ENCODE measurements at places on chromosomes 16 and 17. TPM values are rescaled to one million over a fixed set of nuclear protein-coding genes. Genes with fewer than 3 reads are reported as not detected.

The CACNA1H gene
- under 0.01 TPM for total RNA-seq

The MPDU1 gene
- total RNA-seq, result 48.5 TPM

The PRRT2 gene
- total RNA-seq, result 4.4 TPM

The KCTD19 gene
- total RNA-seq, result not detected

The VMO1 gene
- total RNA-seq, result 1.2 TPM

The SP6 gene
- total RNA-seq, result under 0.01 TPM

The IGF2BP1 gene
- 2.5 TPM for total RNA-seq

The CCDC200 gene
- 0.16 TPM for total RNA-seq

The PDE6G gene
- not detected for total RNA-seq

The WSCD1 gene
- total RNA-seq, result 0.16 TPM

The DNAH9 gene
- total RNA-seq, result not detected

The EEF2K gene
- total RNA-seq, result 28.9 TPM

The KATNB1 gene
- 18.7 TPM for total RNA-seq

The NUDT21 gene
- total RNA-seq, result 45.9 TPM

The KRT33B gene
- total RNA-seq, result not detected

The TNP2 gene
- total RNA-seq, result not detected

The TBX2 gene
- 31.3 TPM for total RNA-seq

The CA7 gene
- total RNA-seq, result not detected

The CIITA gene
- 0.26 TPM for total RNA-seq

The CTRL gene
- total RNA-seq, result 2.3 TPM

The SULT1A4 gene
- 2.7 TPM for total RNA-seq

The EVI2B gene
- total RNA-seq, result 0.16 TPM

The CHMP1A gene
- total RNA-seq, result 89.5 TPM

The PERCC1 gene
- total RNA-seq, result not detected

The ENPP7 gene
- total RNA-seq, result not detected

The PIRT gene
- total RNA-seq, result not detected

The CPSF4L gene
- 0.09 TPM for total RNA-seq

The SLC9A5 gene
- total RNA-seq, result 2.2 TPM

The PPP1R27 gene
- total RNA-seq, result not detected

The TVP23A gene
- total RNA-seq, result not detected

The TEX14 gene
- total RNA-seq, result under 0.01 TPM

The KRT34 gene
- not detected for total RNA-seq
